ENCODE measurements at places on chromosomes 4 and X. TPM values are rescaled to one million over a fixed set of nuclear protein-coding genes. Genes with fewer than 3 reads are reported as not detected.

Gene LONRF3
- 15.6 TPM for total RNA-seq

GRCh38 chrX:107676559-107677378 is 48.5 kb downstream of the PRPS1 start:
- DNase-seq, result peak; percentile 80

GRCh38 chr4:7356667-7357310 is 77.9 kb downstream of the PSAPL1 start:
- DNase-seq, result no peak

GRCh38 chrX:155027509-155028066 is 944 bp downstream of the FUNDC2 start:
- peak; percentile 38 for DNase-seq

GRCh38 chr4:100708776-100709175 is 191.0 kb upstream of the EMCN start:
- DNase-seq, result peak; percentile 5

Gene SASH3
- total RNA-seq, result not detected

- no peak for DNase-seq
These were observed 37.0 kb downstream of the TNIP3 start for GRCh38 chr4:121127100-121127499.

DNA sequence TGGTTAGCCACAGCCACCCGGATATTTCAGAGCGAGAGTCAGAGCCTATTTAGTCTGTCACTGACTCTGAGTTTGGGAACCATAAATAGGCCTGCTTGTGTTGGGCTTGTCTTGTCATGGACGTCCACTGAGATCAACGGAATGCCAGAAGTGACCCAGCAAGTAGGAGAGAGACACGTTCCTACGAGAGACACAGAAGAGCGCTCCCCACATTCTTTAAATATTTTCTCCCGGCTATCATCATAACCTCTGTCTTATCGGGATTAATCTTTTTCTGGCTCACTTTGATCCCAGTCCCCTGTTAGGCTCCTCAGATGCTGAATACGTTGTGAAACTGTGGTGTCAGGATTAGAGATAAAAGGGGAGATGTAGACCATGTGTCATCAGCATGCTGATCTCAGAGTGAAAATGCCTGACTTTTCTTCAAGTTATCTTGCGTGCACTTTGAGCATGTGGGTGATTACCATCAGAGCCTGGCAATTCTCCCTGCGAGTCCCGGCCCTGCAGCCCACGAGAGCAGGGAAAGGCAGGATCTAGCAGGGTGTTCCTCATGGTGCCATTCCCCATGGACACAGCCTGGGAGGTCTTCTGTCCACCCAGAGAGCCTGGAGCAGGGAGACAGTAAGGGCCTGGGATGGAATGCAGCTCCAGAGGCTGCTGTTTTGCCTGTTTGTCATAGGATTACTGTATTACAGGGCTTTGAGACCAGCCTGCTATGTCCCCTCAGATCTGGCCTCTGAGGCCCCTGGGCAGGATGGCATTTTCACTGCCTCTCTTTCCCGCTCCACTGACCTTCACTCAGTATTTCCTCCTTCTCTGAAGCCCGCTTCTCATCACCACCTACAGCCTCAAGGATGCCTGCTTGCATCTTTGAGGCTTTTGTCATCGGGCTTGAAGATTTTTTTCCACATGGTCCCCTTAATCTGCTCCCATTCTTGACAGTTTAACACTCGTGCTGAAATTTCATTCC is 2.8 kb upstream of the TENM3 start:
- DNase-seq, result no peak

- no peak for DNase-seq
These were observed 83.5 kb upstream of the RAPGEF2 start for GRCh38 chr4:159019356-159019755.

Gene FHDC1
- total RNA-seq, result 0.95 TPM

Gene PARM1
- 4.5 TPM for total RNA-seq

DNA sequence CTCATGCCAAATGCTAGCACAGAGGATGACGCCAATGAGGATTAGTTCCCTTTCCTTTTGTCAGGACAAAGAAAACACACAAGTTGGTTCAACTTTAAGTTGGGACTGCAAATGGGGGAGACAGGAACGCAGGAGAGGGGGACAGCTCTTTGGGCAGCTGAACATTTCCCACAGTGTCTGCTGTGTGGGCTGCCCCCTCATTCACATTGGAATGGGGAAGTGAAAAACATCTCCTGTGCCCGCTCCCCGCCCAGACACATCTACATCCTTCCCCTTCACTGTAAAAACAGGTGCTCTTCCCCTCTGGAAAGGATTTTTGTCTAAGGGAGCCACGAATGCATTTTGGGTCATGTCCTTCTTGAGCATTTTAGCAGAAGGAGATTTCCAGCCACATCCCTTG is 44.5 kb upstream of the TBC1D9 start:
- no peak for DNase-seq

DNA sequence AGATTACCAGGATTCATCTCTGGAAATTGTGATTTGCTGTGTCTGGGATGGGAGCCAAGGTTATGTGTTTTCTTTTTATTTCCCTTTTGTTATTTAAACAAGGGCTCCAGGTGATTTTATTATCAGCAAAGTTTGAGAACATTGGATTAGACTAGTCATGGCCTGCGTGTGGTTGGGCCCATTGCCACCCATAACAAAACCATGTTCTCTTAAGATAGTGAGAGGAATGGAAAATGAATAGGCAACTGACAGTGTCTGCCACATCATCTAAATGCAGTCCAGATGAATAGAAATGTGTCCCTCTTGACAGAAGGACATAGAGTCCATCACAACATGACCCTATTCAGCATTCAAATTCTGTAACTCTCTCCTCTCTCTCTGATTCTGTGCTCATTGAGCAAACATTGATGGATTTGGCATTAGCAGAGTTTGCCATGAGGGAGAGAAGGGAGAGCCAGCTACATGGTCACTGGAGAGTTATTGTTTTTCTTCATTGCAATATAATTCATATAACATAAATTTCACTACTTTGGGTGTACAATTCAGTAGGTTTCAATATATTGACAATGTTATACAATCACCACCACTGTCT is 11.7 kb downstream of the XK start:
- DNase-seq, result peak; percentile 4

- no peak for DNase-seq
These were observed 70.2 kb downstream of the MTNR1A start for GRCh38 chr4:186485150-186485549.

- no peak for DNase-seq
These were observed 2.1 kb downstream of the PPP3CA start for GRCh38 chr4:101345271-101345595.

DNA sequence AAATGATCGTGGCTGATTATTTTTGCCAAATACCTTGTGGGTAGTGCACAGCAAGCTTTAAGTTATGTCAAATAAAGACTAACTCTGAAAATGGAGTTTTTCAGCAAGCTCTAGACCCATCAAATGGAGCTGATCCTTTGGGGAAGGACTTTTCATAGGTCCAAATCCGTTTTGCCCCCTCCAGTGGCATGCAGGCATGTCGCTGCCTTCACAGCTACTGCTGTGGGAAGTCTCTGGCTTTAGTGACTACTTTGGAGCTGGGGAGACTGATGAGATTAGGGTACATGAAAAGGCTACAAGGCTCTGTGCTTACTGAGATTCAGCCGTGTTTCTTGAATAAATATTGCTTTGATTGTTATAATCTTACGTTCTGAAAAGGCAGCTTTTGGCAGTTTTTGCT is 106.6 kb upstream of the HS3ST1 start:
- no peak for DNase-seq

GRCh38 chrX:70498129-70498528 is 53.5 kb downstream of the DLG3 start:
- DNase-seq, result no peak

Data from PC-3 (cell line).